ENCODE measurements at places on chromosomes 2 and 18.

GRCh38 chr2:207126724-207127308 lies 38.9 kb downstream of the KLF7 start:
- no peak for DNase-seq

- no peak for DNase-seq
These were observed 119.1 kb upstream of the STPG4 start for GRCh38 chr2:47274054-47274782.

DNA sequence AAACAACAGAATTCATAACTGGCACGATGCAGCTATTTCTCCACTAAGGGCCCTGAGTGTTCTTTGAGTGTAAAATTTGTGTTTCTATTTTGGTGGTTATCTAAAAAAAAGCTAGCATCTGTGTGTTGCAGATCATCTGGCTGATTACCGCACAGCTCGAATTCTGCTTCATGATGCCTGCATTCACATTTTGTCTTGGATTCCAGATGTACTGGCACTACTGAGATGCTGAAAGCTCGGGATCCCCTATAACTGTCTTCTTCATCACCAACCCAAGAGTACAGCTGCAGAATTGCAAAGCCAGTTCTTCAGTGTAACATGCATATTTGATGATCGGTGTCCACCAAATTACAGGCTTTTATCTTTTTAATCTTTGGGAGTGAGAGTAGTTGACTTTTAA lies 51.6 kb upstream of the ZNF532 start:
- DNase-seq, result no peak

- DNase-seq, result no peak
These were observed 5.7 kb downstream of the SERPINB8 start for GRCh38 chr18:63975628-63976027.

DNA sequence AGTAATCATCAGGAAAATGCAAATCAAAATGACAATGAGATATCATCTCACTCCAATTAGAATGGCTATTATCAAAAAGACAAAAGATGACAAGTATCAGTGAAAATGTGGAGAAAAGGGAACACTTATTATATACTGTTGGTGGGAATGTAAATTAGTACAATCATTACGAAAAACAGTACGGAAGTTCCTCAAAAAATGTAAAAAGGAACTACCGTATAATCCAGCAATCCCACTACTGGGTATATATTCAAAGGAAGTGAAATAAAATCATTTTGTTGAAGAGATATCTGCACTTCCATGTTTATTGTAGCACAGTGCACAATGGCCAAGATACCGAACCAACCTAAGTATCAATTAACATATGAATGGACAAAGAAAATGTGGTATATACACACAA lies 52.4 kb upstream of the TEX51 start:
- no peak for DNase-seq

DNA sequence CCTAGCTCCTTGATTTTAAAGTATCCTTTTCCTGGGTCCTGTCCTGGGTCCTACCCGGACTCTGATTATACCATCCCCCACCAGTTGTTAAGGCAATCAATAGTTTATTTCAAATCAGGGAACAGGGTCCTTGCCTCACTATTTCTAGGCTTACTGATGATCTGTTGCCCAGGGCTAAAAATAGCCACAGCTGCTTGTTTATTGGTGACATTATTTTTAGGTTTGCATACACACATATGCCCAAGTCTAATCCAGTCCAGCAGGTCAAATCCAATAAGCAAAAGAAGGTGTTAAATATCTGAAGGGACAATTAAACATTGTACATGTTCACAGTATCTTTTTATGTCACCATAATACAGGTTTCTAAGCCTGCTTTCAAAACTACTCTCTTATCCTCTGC lies 66.0 kb downstream of the RAB10 start:
- DNase-seq, result no peak

DNA sequence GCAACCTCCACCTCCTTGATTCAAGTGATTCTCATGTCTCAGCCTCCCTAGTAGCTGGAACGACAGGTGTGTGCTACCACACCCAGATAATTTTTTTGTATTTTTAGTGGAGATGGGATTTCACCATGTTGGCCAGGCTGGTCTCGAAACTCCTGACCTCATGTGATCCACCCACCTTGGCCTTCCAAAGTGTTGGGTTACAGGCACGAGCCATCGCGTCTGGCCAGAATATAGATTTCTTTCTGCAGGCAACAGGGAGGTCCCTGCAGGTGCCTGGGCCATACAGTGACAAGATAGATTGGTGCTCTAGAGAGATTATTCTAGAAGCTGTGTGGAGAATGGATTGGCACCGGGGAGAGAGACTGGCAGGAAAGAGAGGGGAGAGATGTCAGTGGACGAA lies 13.3 kb downstream of the PLCD4 start:
- no peak for DNase-seq

DNA sequence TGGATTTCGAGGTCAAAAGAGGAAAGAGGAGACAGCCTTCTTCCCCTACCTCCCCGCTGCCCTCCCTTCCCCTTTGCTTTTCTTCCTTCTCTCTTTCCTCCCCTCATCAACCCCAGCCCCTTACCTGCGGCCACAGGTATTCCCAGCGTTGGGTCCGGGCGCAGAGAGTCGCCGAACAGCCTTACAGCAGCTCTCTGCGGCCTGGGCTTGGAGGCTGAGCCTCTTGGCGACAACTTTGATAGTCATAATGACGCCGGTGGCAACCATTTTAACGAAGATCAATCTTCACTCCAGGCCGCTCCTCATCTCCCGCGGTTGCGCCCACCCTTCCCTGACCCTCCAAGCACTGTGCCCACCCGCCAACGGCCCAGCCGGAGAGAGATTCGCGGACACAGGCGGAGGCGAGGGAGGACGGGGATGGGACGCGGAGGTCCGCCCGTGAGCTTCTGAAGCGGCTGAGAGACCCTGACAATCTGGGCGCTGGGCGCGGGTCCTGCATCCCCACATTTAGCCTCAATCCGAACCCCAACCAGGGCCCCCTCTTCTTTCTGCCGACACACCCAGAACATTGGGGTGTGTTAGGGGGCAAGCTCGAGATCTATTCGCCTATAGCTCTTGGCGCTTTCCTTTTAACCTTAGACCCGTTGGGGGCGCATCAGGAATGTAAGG lies 1.5 kb upstream of the EVX2 start:
- no peak for DNase-seq

DNA sequence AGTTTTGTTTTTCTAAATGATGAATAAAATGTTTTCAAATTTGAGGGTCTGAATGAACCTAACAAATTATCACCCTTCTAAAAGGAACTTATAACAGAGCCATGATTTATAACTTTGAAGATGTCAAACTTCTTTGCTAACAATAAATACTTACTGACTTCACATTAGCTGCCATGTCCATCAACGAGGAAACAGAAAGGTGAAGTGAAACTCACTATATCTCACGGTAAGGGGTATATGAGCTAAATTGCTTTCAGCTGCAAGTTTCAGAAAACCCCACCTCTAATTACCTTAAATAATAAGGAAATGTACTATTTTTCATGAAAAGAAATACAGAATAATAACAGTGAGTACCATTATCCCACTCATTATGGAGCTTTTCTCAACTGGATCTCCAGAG lies 350.8 kb upstream of the NT5C1B start:
- DNase-seq, result no peak

GRCh38 chr18:57901825-57902589 lies 98.9 kb upstream of the ATP8B1 start:
- no peak for DNase-seq

GRCh38 chr2:178990533-178991241 lies 59.2 kb downstream of the CCDC141 start:
- DNase-seq, result no peak

- no peak for DNase-seq
These were observed 29.8 kb upstream of the POMC start for GRCh38 chr2:25198209-25198525.

DNA sequence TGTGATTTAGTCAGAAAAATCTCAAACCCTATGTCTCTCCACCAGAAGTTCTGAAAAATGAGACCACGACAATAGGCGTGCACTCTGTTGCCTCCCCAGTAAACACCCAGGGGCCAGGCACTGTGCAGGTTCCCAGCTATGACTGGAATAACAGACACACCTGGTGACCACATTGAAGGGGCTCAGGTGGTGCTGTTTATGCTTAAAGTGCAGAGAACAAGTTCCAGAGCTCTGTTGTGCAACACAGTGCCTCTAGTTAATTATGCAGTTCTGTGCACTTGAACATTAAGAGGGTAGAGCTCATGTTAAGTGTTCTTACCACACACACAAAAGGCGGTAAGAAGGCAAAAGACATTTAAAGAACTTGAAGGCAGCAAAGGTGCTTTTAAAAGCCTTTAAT lies 52.6 kb upstream of the AFF3 start:
- no peak for DNase-seq

- no peak for DNase-seq
These were observed 272.5 kb downstream of the DSEL start for GRCh38 chr18:67243799-67244587.

- DNase-seq, result no peak
These were observed 240.4 kb downstream of the PLCL1 start for GRCh38 chr2:198044777-198045176.

DNA sequence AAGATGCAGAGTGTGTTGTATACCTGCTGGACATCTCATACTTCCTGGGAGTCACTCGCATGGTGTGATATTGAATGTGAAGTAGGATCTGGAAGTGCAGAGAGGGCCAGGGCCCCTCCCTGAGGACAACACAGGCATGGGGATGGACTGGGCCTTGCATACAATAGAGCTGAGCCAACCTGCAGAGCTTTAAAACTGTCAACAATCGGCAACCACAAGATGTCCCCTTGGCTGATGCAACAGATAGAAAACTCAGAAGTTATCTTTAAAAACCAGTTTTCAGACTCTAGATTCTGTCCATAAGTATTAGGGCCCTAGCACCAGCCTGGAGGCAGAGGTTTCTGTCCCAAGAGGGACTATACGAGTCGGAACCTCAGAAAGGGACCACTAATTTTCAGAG lies 19.7 kb downstream of the EVA1A start:
- DNase-seq, result no peak

- no peak for DNase-seq
These were observed 23.2 kb downstream of the GPR39 start for GRCh38 chr2:132439703-132440398.

GRCh38 chr18:62682371-62682770 lies 33.0 kb upstream of the PHLPP1 start:
- DNase-seq, result no peak

GRCh38 chr2:62596061-62596921 lies 90.3 kb upstream of the TMEM17 start:
- peak; percentile 12 for DNase-seq

DNA sequence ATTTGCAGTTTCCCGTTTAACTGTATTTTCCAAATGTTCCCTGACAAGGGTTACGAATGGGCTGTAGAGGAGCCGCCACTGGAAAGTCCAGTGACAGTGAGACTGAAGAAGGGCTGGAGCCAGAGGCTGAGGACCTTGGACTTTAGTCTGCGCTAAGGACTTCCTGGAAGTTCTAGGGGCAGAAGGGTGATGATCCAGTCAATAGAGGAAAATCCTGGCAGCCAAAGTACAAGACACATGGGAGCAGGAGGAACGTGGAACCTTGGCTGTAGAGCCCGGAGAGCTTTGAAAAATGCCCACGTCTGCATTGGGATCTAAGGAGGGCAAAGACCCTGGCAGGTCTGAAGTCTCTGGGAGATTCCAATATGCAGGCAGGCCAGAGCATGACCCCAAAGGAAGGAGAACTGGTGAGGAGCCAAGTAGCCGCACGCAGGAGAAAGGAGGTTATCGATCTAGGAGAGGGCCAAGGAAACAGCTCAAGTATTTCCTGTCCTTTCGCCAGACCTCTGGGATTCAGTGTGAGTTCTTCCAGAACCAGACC lies 28.5 kb downstream of the MBP start:
- no peak for DNase-seq

DNA sequence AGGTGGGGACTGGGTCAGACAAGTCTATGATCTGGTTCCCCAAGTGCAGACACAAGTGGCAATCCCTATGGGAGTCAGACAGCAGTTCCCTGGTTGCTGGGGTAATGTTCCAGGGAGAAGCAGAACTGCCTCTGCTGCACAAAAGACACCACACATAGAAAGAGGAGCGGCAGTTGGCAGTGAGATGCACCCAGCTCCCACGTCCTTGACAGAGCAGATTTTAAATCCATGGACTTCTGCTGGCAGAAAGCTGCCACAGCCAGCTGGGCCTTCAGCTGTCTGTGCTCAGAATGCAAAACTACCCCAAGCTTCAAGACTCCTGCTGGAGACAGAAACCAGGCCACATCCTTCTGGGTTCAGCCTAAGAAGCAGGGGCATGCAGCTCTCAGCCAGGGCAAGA lies 147.2 kb downstream of the ETAA1 start:
- no peak for DNase-seq

DNA sequence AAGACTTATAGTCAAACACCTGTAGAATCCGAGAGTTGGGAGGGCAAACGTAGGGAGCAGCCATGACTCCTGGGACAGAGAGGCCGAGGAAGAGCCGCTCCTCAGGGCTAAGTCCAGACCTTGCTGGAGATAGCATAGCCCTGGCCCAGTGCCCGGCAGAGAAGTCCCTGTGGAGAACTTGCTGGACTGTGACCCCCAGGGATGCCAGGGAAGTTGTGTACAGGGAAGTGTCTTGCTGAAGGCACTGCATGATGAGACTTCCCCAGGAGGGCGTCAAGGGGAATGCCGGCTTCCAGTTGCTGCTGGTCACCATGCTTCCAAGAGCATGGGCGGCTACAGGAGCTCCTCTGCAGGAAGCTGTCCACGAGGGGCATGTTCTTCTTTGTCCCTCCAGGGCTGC lies 8.6 kb upstream of the CNDP1 start:
- DNase-seq, result no peak

DNA sequence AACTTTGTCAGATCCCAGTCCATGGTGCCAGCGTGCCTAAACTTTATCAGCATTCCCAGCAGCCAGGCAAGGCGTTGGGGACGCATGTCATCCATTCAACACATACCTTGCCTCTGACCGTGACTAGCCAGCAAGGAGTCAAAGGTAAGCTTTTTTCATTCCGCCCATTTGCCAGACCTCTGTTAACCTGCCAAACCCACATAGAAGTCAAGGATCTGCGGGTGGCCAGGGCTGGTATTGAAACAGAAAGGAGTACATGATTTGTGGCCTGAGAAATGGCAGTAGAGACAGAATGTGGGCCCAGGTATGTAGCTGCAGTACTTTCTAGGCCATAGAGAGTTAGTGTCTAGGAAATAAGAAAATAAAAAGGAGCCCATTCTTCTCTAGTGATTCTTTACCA lies 240.2 kb downstream of the LTBP1 start:
- DNase-seq, result no peak

GRCh38 chr2:13260402-13260801 lies 543.7 kb downstream of the TRIB2 start:
- DNase-seq, result peak; percentile 4

DNA sequence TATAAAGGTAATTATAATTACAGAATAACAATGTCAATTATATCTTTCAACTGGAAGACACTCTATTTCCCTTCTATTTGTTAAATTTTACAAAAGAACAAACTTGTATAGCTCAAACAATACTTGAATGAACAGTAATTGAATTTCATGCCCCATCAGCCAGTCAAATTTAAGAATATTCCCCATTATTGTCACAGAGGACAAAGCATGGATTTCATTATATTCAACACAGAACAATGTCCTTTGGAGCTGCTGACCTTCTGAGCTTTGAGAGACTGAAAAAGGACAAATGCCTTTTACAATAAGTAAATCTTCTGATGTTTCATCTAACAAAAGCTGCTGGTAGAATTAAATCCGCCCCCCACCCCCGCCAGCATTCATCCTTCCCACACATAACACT lies 187.5 kb upstream of the MC4R start:
- DNase-seq, result no peak

- DNase-seq, result no peak
These were observed 84.9 kb upstream of the ZFP36L2 start for GRCh38 chr2:43311276-43311675.

GRCh38 chr2:22454826-22455485 lies 930.0 kb upstream of the KLHL29 start:
- no peak for DNase-seq

Data from RKO (cell line).